ENCODE measurements at places on chromosomes 1 and 21.
A peak's percentile ranks its signal among the peaks of the same experiment; 100 is the strongest.

DNA sequence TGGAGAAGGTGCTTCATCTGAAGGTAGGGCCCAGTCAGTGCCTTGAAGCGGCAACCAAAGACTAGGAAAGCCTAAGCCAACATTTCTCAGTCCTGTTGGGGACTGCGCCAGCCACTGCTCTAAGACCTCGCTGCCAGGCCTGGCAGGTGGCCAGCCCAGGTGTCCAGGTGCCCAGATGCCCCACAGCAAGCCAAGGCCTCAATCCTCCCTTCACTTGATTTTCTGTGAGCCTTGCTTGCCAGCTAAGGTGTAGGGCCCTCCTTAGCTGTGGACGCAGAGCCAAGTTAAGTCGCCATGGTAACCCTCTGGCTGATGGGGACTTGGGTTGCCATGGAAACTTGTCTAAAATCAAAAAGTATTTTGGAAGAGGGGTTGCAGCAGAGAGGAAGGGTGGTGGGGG, 135.0 kb downstream of the NAV1 start:
- DNase-seq, result no peak

DNA sequence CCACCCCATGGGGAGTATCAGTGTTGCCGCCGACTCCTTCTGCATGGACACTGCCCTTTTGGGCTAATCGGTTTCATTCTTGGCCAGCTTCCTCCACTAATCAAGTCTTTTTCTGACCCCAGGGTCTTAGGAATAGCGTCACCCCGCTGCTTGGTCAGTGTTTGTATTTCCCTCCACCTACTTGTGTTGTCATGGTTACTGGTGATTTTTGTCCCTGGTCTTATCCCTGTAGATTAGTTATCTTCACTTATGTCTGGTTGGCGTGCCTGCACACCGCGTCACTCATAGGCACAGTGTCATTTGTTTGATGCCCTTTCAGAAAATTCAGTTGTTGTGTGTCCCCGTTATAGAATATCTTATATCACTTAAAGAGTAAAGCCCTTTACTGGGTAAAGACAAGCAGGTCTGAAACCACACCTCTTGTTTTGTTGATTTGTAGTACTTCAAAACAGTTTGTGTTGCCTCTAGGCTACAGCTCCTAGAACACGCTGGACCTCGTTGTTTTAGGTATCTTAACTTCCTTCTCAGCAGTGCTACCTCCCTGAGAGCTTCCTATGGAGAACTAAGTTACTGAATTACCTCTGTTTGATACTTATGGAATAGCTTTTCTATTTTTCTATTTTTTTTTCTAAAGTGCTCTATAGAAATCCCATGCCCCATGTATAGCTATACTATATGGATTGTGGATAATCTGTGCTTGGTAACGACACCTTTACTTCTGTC, 868 bp downstream of the PPP1R12B start:
- peak; percentile 56 for DNase-seq

DNA sequence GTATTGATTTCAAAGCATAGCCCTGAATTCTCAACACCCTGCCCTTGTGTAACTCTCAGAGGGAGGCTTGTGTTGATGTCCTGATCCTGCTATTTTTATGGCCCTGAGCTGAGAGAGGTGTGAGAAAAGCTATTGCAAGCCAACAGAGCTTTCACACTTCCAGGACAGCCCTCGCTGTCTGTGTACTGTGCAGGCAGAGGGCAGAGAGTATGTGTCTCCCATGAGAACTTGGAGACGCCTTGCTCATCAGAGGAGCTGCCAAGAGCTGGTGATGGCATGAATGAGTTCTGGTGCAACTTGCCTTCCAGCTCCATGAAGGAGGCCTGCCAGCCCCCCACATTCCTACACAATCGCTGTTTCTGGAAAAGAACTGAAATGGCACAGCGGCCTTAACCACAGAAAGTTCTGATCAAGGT, 144.1 kb upstream of the AJAP1 start:
- DNase-seq, result no peak

DNA sequence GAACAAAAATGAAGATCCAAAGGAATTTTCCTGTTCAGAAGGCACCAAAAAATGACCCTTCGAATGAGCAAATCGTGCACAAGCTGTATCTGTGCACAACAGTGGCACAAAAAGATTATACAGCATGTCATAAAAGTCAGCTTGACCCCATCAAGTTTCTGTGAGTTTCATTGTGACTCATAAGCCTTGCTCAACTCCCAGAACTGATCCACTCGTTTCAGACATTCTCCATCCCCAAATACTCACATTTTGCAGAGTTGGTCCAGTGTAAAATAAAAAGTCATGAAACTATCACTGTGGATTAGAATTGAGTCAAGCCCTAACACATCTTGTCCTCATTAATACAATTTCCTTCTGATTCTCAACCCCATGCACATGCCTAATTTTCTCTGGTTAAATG, 174.7 kb upstream of the PKN2 start:
- no peak for DNase-seq

- DNase-seq, result peak; percentile 27
Observed at GRCh38 chr21:25790122-25790877, 55.5 kb downstream of the GABPA start.

GRCh38 chr1:228364706-228365213, 41.9 kb downstream of the TRIM11 start:
- no peak for DNase-seq

DNA sequence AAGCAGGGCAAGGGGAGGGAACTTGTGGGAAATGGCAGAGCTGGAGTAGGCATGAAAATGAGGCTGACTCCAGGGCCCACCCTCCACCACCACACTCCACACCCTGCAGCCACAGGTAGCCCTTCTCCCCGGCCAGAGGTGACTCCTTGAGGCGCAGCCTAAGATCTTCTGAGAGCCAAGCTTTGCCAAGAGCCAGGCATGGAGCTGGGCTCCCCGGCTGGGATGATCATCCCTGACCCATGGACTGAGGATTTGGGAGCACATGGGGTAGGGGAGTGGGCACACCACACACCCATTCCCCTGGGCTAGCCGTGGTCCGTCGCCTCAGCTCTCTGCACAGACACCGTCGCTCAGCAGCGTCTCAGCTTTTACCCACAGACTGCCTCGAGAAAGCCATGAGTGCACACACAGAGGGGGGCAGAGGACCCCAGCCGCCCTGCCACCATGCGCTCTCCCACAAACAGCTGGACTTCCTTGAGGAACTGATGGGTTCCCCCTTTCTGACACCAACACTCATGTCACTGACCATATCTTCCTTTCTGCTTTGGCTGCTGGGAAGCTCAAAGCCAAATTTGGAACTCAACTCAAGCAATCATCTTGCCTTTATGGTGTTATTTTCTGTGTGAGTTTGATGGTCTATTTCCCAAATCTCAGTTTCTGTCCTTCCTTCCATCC, 123.6 kb upstream of the RUNX3 start:
- no peak for DNase-seq

GRCh38 chr1:181083842-181084605, 4.5 kb upstream of the IER5 start:
- no peak for DNase-seq

DNA sequence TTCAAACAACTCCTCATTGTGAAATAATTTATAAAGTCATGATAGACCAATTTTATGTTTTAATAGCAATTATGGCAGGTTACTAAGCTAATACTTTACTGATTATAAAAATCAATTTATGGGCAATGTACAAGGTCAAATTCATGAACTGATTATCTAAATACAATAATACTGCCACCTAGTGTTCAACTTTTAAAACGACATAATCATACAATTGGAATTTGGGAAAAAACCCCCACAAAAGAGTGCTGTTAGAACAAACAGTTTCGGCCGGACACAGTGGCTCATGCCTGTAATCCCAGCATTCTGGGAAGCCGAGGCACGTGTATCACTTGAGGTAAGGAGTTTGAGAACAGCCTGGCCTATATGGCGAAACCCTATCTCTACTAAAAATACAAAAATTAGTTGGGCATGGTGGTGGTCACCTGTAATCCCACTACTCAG, 14.0 kb downstream of the GTF2B start:
- DNase-seq, result no peak

Data from AG08396 (cell line).